ENCODE measurements at places on chromosomes 11 and 22. TPM values are rescaled to one million over a fixed set of nuclear protein-coding genes. Genes with fewer than 3 reads are reported as not detected.

GRCh38 chr11:7892059-7892699 lies 38.9 kb downstream of the OR10A6 start:
- no peak for DNase-seq

DNA sequence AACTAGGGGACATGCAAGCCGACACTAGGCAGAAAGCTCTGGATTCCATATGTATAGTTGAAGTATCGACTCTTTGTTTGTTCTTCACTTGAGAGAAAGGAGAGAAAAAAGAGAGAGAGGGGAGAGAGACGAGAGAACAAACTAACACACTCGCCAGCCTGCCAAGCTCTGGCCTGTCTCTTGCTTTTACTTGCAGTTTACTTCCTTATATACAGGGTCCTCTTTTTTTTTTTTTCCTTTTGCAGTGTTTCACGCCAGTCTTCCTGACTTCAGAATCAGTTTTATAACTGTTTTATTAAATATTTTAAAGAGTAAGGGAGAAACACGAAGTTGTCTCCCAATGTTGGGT lies 19.9 kb downstream of the TEAD1 start:
- DNase-seq, result no peak

- DNase-seq, result peak; percentile 63
These were observed 625 bp downstream of the RFPL2 start for GRCh38 chr22:32204040-32204855.

GRCh38 chr11:93295921-93296575 lies 34.5 kb upstream of the DEUP1 start:
- no peak for DNase-seq

DNA sequence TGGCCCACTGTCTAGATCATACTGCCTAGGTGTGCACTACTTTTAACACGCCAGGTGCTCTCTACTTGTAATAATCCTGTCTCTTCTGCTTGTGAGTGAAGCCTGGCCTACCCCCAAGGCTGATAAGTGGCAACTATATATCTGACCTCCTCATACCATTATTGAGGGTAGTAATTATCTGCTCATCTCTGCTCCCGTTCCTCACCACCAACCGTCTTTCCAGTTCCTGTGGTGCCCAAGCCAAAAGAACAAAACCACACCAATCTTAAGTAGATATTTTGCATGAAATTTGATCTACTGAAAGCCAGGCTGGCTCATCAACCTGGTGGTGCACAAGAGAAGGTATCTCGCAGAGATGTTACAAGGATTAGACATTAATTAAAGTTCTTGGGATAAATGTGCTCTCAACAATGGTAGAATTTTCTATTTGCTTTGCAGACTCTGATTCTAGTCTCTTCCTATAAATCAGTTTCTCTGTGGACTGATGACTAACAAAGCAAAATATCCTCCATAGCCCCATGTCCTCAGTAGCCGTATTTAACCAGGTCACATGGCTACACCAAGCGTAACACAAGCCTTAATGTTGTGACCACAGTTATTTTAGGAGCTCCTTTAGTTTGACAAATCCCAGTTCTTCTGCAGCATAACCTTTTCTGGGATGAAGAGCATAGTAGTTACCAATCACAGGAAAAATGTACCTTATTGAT lies 267.2 kb downstream of the NTM start:
- DNase-seq, result no peak

DNA sequence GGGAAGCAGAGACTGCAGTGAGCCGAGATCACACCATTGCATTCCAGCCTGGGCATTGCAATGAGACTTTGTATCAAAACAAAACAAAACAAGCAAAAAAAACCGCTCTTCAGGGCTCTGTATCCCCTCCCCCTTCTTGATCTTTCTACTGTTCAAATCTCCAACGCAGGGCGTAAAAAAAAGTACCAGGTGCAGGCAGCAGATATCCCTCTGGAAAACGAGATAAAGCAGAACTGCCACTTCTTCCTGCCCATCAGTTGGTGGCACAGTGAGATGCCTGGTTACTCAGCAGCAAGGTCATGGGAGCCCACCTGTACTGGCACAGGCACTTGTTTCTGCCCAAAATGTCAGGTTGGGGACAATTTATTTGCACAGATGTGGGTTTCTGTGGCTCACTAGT lies 11.2 kb downstream of the CCS start:
- DNase-seq, result no peak

DNA sequence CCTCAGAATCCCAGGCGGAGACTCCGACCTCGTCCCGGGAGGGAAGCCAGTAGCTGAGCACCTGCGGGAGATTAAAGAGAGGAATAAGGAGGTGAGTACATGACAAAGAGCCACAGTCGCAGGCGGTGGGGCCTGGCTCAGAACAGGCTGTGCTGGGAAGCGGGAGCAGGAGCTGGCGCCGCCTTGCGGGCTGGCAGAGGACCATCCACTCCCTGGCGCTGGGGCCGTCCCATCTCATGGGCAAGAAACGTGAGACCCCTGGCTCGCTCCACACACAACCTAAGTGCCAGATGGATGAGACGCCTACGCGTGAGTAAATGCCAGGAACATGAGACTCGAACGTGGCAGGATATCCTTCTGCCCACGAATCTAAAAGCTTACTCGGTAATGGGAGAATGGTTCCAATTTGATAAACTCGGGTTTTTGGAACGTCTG lies 6.3 kb downstream of the CEND1 start:
- peak; percentile 97 for DNase-seq

GRCh38 chr22:25702040-25702439 lies 39.9 kb upstream of the MYO18B start:
- no peak for DNase-seq

DNA sequence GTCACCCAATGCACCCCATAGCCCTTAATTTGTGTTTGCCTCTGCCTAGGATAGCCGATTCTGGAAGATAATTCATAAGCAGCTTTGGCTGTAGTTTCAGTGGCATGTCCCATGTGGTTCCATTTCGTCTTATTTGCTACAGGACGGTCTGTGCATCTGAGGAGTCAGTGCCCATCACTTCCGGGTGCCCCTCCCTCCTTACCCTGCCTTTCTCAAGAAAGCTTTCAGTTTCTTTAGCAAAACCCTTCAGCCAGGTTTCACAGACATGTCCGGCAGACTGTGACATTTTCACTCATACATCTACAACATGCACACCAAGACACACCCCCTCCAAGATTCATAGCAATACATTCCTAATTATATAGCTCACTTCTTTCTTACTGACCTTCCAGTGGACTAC lies 14.3 kb downstream of the TP53AIP1 start:
- DNase-seq, result no peak

DNA sequence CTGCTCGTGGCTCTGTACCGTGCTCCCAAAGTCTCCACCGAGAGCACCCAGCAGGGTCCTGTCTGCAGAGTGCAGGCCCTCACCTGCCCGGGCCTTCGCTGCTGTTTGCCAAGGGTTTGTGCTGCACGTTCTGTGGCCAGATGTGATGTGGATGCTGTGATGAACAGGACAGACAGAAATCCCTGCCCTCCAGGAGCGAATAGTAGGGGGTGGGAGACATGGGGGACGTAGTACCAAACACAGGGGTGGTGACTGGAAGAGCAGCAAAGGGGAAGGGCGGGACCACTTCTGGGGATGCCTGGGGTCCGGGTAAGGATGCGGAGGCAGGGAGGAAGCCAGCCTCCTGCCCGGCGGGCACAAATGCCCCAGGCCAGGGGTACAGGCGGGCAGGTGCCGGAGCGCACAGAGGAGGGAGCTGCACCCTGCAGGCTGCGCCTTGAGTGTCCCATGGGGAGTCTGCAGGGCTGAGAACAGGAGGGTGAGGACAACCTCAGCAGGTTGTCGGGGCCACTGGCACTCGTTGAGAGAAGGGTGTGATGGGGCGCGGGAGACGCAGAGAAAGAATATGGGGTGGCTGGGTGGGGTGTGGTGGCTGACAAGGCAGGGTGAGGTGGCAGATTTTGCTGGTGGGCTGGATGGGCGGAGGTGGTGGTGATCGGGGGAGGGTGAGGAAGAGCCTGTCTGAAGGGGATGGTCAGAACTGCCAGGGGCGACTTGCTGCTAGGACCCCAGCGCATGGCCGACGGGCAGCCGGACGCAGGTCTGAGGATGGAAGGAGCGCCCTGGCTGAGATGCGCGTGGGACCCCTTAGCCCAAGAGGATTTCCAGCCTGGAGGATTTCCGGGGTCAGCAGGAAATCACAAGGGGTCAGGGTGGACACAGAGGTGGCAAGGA lies 16.3 kb upstream of the CTSD start:
- no peak for DNase-seq

DNA sequence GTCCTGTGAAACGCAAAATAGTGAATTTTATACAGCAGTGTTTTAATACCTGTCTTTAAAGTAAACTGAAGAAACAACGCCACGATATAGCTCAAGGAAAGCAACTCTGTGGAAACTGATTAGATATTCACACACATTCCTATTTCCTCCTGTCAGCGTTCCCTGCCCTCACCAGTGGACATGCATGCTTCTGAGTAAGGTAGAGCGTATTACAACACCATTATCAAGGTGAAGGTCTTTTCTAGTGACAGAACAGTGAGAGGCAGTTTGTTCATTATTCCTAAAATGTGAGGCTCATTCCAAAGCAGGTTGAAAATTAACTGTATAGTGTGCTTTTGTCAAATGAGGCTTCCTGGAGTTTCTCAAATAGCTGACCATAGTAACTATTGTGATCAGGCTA lies 153.1 kb downstream of the DDX10 start:
- no peak for DNase-seq

The NPAS4 gene
- total RNA-seq, result 0.44 TPM

The TMPRSS5 gene
- total RNA-seq, result 1.7 TPM

The KLHL35 gene
- total RNA-seq, result 0.22 TPM

All from WTC11 (cell line).